ENCODE measurements at places on chromosomes 12 and 14. TPM values are rescaled to one million over a fixed set of nuclear protein-coding genes. Genes with fewer than 3 reads are reported as not detected.

Gene EMP1
- polyA plus RNA-seq = 232 TPM

Gene KTN1
- polyA plus RNA-seq = 165 TPM

Gene GNB3
- polyA plus RNA-seq = 14.0 TPM

Gene TMEM52B
- 0.96 TPM for polyA plus RNA-seq

Gene AQP2
- 0.21 TPM for polyA plus RNA-seq

Gene SPRING1
- polyA plus RNA-seq = 12.1 TPM

Gene DAO
- polyA plus RNA-seq = not detected

Gene KLHDC1
- polyA plus RNA-seq = not detected

Gene LPAR5
- polyA plus RNA-seq = 1.6 TPM

Gene CARMIL3
- polyA plus RNA-seq = 0.13 TPM

Gene PTPRQ
- 2.0 TPM for polyA plus RNA-seq

Gene SERPINA4
- not detected for polyA plus RNA-seq

Gene SCN8A
- 0.36 TPM for polyA plus RNA-seq

Gene TAS2R50
- not detected for polyA plus RNA-seq

Gene TCL1A
- 1.4 TPM for polyA plus RNA-seq

Gene PTPN6
- polyA plus RNA-seq = 33.4 TPM

Gene PRB2
- not detected for polyA plus RNA-seq

Gene SMCO3
- 0.39 TPM for polyA plus RNA-seq

Gene MIP
- polyA plus RNA-seq = not detected

Gene GPR132
- 0.79 TPM for polyA plus RNA-seq

Gene PRMT5
- polyA plus RNA-seq = 86.6 TPM

Gene AKAP5
- polyA plus RNA-seq = 0.48 TPM

Gene NANOG
- polyA plus RNA-seq = 0.65 TPM

Gene YLPM1
- polyA plus RNA-seq = 51.5 TPM

Gene MFAP5
- 120 TPM for polyA plus RNA-seq

Gene ZFHX2
- polyA plus RNA-seq = 1.7 TPM

Gene JDP2
- 40.7 TPM for polyA plus RNA-seq

Gene FOXA1
- not detected for polyA plus RNA-seq

Gene RNASE4
- polyA plus RNA-seq = 4.1 TPM

Gene PA2G4
- 116 TPM for polyA plus RNA-seq

Gene TAS2R31
- polyA plus RNA-seq = 1.1 TPM

Gene PAH
- 0.39 TPM for polyA plus RNA-seq

Gene PRKD1
- 24.4 TPM for polyA plus RNA-seq

Gene GPRC5A
- polyA plus RNA-seq = 3.2 TPM

Gene CD4
- polyA plus RNA-seq = 7.6 TPM

Gene TSPAN8
- polyA plus RNA-seq = 1.2 TPM

Gene PALS1
- polyA plus RNA-seq = 13.0 TPM

Gene HELB
- polyA plus RNA-seq = 1.9 TPM

Gene PPP2R5E
- polyA plus RNA-seq = 24.6 TPM

Gene RGS6
- 6.0 TPM for polyA plus RNA-seq

Gene TAS2R9
- polyA plus RNA-seq = not detected

Gene ADCY4
- 18.8 TPM for polyA plus RNA-seq
